Esophagus squamous epithelium (tissue), 5 donors: ENCODE measurements at places on chromosomes 13 and 19.

GRCh38 chr13:99353836-99354235 is 46.6 kb upstream of the GPR183 start:
- H3K27me3 ChIP-seq = no peaks in the 10 kb centered on the region
- H3K27ac ChIP-seq = no peak overlapping the region
- H3K4me3 ChIP-seq = no peak overlapping the region
- H3K36me3 ChIP-seq = no peaks in the 10 kb centered on the region

DNA sequence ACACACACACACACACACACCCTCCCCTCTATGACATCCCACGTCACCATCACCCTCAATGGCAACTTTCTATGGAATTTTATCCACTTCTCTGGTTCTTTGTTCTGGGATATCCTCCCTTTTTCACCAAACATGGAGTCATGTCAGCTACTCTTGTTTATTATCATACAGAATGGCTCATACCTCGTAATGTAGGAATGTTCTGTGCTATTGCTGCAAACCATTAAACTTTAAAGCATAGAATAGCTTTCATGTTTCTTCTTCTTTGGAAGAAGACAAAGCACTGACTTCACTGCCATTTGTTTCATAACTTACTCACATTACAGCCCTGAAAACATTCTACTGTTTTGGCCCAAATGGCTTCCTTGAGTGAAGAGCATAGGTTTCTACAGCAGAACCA is 163.4 kb downstream of the FOXO1 start:
- H3K36me3 ChIP-seq = no peaks in the 10 kb centered on the region
- H3K27me3 ChIP-seq = no peaks in the 10 kb centered on the region
- no peaks in the 10 kb centered on the region for H3K4me1 ChIP-seq
- no peak overlapping the region for H3K27ac ChIP-seq
- H3K4me3 ChIP-seq = no peak overlapping the region
- DNase-seq = no peak

GRCh38 chr13:21777166-21777565 is 106.3 kb downstream of the FGF9 start:
- no peaks in the 10 kb centered on the region for H3K36me3 ChIP-seq
- H3K27me3 ChIP-seq = no peaks in the 10 kb centered on the region
- H3K27ac ChIP-seq = no peak overlapping the region
- DNase-seq = no peak
- no peaks in the 10 kb centered on the region for H3K4me1 ChIP-seq

DNA sequence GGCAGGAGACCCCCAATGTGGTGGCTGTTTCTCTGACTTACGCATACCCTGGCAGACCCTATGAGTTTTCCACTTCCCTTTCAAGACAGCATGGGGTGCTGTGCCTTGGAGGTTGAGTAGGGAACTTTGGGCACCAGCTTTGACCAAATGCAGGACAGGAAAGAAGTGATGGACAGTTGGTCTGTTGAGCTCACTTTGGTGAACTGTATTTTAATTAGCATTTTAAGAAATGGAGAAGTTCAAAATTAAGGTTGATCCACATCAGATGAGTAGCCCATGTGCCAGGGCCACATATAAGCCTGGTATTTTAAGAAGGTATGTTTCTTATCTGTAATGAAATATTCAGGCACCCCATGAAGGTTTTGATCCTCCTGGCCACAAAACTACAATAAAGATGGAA is 46.1 kb upstream of the RAP2A start:
- peaks cover 24% of the 10 kb centered on the region for H3K4me1 ChIP-seq
- no peak overlapping the region for H3K27ac ChIP-seq
- H3K36me3 ChIP-seq = no peaks in the 10 kb centered on the region
- H3K27me3 ChIP-seq = no peaks in the 10 kb centered on the region

GRCh38 chr19:7263521-7263920 is 30.7 kb downstream of the INSR start:
- no peak for DNase-seq
- H3K27me3 ChIP-seq = no peaks in the 10 kb centered on the region

GRCh38 chr19:12880551-12881171 is 588 bp downstream of the DNASE2 start:
- H3K4me1 ChIP-seq = peaks cover 15% of the 10 kb centered on the region
- H3K27ac ChIP-seq = peak overlapping the region; percentile 93
- H3K36me3 ChIP-seq = peaks cover 16% of the 10 kb centered on the region
- H3K4me3 ChIP-seq = peak overlapping the region; percentile 88
- H3K27me3 ChIP-seq = no peaks in the 10 kb centered on the region
- no peak for DNase-seq

DNA sequence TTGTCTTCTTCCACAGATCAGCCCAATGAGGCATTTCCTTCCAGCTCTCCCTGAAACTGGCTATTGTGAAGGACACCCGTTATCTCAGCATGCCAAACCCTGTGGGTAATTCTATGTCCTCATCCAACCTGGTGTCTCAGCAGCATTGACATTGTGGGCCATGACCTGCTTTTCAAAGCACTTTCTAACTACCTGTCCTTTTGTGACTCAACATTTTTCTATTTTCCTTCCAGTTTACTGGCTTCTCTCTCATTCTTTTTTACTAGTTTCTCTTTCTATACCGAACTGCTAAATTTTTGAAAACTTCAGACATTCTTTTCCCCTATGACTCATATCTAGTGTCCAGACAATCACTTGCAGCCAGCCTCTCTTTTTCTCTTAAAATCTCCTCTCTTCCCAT is 136.4 kb upstream of the HTR2A start:
- no peak overlapping the region for H3K27ac ChIP-seq
- H3K4me1 ChIP-seq = no peaks in the 10 kb centered on the region
- no peak for DNase-seq
- no peaks in the 10 kb centered on the region for H3K36me3 ChIP-seq

DNA sequence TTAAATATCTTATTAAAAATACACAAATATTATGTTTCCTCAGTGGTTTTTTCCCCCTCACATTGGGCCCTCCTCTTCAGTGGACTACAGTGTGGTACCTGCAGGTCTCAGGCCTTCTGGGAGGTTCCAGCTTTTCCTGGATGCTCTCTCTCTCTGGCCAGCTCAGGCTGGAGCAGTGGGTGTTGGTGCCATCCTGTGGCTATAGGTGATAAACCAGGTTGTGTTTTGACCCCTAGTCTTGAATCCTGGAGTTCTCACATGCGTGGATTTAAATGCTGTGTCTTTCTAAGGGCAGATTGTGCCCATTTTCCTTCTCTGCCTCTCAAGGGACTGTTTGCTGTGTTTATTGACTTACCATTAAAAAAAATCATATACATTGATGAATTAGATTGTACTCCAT is 41.2 kb upstream of the ZNF527 start:
- H3K27me3 ChIP-seq = no peaks in the 10 kb centered on the region
- H3K27ac ChIP-seq = no peak overlapping the region
- peaks cover 8% of the 10 kb centered on the region for H3K4me1 ChIP-seq
- DNase-seq = no peak
- no peak overlapping the region for H3K4me3 ChIP-seq

DNA sequence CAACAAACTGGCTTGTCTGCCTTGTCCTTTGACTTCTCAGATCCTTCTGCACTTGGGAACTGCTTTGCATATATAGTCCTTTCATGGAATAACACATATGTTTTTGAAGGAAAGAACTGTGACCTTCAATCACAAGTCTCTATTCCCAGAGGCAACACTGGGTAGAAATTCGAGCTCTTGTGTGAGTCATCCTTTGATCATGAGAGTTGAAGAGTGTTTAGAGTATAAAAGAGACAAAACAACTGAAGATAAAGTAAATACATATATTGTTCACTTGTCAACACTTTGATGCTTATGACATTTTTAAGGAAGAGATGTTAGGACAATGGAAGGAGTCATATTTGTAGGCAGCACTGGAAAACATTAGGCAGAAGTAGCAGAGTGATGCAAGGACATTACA is 5.2 kb upstream of the OR7A5 start:
- DNase-seq = no peak
- no peaks in the 10 kb centered on the region for H3K27me3 ChIP-seq
- no peak overlapping the region for H3K27ac ChIP-seq
- H3K4me3 ChIP-seq = no peak overlapping the region
- peaks cover 11% of the 10 kb centered on the region for H3K4me1 ChIP-seq
- no peaks in the 10 kb centered on the region for H3K36me3 ChIP-seq

GRCh38 chr19:6516659-6517291 is 14.1 kb upstream of the TNFSF9 start:
- H3K27me3 ChIP-seq = no peaks in the 10 kb centered on the region
- H3K4me1 ChIP-seq = peaks cover 22% of the 10 kb centered on the region
- H3K4me3 ChIP-seq = peak overlapping the region; percentile 81

DNA sequence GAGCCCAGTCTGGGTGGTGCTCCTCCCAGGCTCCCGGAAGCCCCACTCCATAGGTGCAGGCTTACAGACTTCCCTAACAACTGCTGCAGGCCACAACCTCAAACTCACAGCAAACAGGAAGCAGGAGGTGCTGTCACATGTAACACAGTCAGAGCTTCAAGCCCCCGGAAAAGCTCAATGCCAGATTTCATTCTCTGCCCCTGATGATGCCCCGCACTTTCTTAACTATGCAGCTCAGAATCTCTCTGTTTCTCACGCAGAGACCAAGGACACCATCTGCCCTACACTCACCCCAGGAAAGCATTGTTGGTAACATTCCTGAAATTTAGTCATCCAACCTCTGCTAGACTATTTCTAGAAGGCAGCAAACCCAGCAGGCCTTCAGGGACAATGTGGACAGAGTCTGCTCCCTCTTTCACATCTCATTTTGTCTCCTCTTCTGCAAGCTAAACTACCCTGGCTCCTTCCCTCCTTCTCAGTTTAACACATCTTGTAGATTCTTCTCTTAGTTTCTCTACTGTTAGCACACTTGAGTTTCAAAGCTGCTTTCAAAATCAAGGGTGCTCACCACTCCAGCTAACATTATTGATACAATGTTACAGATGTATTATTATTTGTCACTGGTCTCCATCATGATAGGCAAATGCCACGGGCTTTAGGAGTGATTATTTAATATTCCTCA is 162.5 kb downstream of the KCTD12 start:
- H3K4me1 ChIP-seq = no peaks in the 10 kb centered on the region
- peak overlapping the region; percentile 43 for H3K27ac ChIP-seq
- DNase-seq = no peak
- no peak overlapping the region for H3K4me3 ChIP-seq
- H3K36me3 ChIP-seq = no peaks in the 10 kb centered on the region

DNA sequence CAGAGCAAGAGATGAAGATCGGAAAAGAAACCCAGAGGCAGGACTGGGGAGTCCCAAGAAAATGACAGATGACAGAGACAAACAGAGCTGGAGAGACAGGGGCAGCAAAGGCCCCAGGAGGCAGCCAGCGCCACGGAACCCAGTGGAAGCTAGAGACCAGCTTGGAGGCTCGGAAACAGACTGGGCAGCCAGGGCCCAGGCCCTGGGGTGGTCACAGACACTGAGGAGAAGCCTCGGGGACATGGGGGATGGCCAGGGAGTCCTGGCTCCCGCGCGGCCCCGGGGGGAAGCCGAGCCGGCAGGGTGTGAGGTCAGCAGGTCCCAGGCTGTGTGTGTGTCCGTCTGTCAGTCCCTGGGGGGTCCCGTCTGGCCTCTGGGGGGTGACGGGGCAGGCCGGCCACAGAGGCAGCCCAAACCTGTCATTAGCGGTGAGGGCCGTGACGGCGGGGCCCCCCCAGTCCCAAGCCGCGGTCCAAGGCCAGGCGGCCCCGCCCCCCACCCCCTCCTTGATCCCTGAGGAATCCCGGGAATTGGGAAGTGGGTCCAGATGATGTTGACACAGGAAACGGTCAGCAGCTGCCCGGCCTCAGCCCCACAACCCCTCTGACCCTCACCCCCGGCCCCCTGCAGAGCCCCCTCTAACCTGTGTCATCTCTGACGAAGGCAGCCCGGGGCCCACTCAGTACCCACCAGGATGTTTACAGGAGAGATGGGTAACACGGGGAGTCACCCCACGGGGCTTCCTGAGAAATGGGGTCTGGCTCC is 2.5 kb upstream of the TMEM190 start:
- H3K27me3 ChIP-seq = peaks cover 90% of the 10 kb centered on the region
- H3K27ac ChIP-seq = no peak overlapping the region
- DNase-seq = no peak
- H3K4me3 ChIP-seq = no peak overlapping the region
- no peaks in the 10 kb centered on the region for H3K36me3 ChIP-seq
- H3K4me1 ChIP-seq = peaks cover 14% of the 10 kb centered on the region

GRCh38 chr13:45481688-45482087 is 16.9 kb downstream of the COG3 start:
- H3K4me3 ChIP-seq = no peak overlapping the region
- H3K27me3 ChIP-seq = no peaks in the 10 kb centered on the region
- no peaks in the 10 kb centered on the region for H3K36me3 ChIP-seq
- peaks cover 8% of the 10 kb centered on the region for H3K4me1 ChIP-seq
- H3K27ac ChIP-seq = peak overlapping the region; percentile 47
- DNase-seq = no peak

DNA sequence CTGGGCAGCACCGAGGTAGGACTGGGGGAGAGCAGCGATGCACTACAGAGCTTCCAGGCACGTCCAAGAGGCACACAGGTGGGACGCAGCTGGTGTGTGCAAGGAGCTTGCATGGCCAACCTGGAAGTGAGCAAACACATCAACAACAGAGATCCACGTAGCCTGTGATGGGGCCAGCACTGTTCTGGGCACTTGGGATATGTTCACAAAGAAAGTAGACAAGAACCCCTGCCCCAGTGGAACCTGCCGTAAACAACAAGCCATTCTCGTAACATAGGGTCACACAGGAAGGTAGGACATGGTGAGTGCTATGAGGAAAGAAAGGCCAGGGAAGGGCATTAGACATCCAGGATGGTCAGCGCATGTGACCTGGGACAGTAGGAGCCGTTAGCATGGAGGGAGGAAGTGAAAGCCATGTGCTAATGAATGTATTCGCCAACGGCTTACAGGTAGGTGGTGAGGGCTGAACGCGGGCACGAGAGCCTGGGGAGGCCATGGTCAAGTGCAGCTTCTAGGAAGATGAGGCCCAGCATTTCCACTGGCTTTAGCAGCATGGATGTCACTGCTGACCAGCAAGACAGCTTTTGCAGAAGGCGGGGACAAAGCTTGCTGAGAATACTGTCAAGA is 105.5 kb downstream of the TEX26 start:
- no peaks in the 10 kb centered on the region for H3K27me3 ChIP-seq
- no peak overlapping the region for H3K27ac ChIP-seq
- H3K4me1 ChIP-seq = peaks cover 7% of the 10 kb centered on the region
- H3K36me3 ChIP-seq = no peaks in the 10 kb centered on the region
- no peak for DNase-seq

GRCh38 chr19:46180701-46181387 is 32.8 kb downstream of the IGFL2 start:
- no peaks in the 10 kb centered on the region for H3K4me1 ChIP-seq
- H3K27me3 ChIP-seq = no peaks in the 10 kb centered on the region
- no peak overlapping the region for H3K27ac ChIP-seq
- DNase-seq = no peak

DNA sequence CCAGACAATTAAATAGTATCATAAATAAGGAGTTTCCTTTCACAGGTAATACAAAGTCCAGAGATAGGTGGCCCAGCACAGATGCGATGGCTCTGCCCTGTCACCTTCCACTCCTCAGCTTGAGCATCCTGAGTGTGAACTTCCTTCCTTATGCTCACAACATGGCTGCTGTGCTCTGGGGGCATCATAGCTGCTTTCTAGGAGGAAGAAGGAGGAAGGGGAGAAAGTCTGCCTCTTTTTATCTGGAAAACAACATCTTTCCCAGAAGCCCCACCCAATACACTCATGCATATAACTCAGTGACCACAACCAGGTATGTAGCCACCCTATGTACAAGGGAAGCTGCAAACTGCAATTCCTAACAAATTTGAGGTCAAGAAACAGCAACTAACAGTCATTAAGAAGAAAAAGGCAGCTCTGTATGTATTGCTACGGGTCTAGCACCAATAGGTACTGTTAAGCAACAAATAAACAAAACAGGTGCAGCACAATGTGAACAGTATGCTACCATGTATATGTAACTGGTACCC is 201.2 kb upstream of the UBL3 start:
- H3K4me3 ChIP-seq = no peak overlapping the region
- no peaks in the 10 kb centered on the region for H3K27me3 ChIP-seq
- H3K4me1 ChIP-seq = no peaks in the 10 kb centered on the region
- no peak overlapping the region for H3K27ac ChIP-seq
